ENCODE measurements at places on chromosomes 4 and X.

DNA sequence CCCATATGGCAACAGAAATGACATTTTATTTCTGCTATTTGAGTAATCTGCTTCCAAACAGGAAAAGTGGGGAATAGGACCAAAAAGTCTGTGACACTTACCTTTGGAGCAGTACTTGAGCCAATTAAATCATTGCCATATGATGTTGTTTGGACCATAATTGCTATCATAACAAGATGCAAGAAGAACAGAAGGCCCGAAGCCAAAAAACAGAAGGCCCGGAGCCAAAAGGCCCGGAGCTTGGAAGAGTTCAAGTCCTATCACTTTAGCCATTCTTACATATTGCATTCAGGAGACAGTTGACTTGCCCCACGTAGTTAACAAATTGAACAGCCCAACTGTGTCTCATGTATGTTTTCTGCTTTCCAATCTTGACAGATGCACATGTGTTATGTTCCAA, 285.6 kb downstream of the ARHGAP24 start:
- no peak for DNase-seq

GRCh38 chr4:98784947-98785706, 126.7 kb upstream of the TSPAN5 start:
- DNase-seq, result no peak

GRCh38 chrX:149453906-149454822, 50.9 kb downstream of the IDS start:
- DNase-seq, result no peak

DNA sequence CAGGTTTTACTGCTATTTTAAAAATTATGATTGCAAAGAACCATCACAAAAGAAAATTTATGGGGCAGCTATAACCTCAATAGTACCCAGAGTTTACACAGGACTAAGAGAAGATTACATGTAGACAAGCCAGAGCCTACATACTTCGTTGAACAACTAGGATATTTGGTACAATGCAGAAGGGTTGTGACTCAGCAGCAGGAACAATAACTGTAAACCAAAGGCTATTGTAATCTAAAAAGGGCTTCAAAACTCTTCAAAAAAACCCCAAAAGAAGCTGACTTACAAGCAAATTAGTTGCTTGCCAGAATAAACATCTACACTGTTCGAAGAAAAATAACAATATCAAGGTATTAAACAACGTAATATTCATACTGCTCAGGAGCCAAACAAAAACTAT, 618.0 kb downstream of the STPG2 start:
- no peak for DNase-seq

- no peak for DNase-seq
Measured at GRCh38 chrX:64230123-64230970, at the start of gene ASB12. Gene ASB12, minus strand, starts transcription at chrX:64230607. Its CDS starts 4,957 bp downstream, at chrX:64225650.

- DNase-seq, result peak; percentile 50
Measured at GRCh38 chr4:8176547-8177399, 18.2 kb upstream of the ABLIM2 start.

DNA sequence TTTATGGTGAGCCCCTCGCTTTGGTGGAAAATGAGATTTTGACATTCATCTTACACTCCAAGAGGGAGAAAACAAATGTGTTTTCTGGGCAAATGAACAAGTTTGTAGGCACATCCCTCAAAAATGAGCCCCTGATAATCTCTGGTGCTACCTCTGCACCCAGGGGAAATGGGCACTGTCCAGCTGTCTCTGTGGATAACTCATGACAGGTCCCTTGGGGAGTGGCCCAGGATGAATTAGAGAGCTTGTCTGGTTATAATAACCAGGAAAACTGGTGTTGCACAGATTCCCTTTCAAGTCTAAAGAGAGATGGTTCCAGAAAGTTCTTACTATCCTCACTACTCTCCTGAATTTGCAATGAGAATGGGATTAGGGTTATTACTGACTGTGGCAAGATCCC, 7.5 kb downstream of the RASL11B start:
- no peak for DNase-seq

DNA sequence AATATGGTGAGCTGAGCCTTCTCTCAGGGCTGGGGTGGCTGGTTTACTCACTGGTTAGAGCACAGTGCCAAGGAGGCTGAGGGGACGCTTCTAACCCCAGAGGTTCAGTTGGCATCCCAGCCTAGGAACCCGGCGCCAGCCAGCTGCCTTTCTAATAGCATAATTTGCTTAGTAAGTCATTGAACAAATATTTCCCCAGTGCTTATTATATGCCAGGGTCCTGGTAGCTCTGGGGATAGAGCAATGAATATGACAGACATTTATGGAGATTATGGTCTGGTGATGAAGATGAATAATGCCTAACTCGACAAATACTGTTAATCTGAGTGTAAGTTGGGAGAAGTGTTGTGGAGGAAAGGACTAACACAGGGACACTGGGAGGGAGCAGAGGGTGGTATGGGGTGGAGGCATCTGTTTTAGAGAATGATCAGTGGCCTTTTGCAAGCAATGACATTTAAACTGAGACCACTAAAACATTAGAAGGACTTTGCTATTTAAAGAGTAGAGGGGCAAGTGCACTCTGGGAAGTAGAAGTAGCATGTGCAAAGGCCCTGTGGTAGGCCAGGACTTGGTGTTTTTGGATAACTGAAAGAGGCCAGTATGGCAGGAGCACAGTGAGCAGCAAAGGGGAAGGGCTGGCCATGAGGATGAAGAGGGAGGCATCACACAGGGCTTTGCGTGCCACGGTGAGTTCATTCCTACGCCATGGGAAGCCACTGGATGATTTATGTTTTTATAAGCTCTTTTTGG, 71.9 kb downstream of the ATG4A start:
- no peak for DNase-seq

GRCh38 chr4:143404555-143404954, 67.9 kb downstream of the GAB1 start:
- no peak for DNase-seq

- DNase-seq, result no peak
Measured at GRCh38 chr4:40606239-40606767, 23.4 kb downstream of the RBM47 start.

DNA sequence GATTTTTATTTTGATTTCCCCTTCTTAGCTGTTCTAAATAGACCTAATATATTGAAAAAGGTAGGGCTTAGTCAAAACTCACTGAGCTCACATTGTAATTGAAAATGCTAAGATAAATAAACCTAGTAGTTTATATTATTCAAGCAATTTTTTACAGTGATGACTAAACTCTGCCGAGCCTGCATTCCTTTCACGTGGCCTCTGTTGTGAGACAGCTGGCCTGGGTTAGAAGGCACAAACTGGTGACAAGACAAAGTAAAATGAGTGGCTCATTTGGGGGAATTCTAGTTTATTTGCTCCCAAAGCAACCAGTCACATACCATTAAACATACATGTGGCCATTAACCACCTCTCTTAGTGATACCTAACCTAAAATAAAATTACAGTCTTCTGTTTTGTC, 169.4 kb upstream of the TEX13C start:
- DNase-seq, result no peak

DNA sequence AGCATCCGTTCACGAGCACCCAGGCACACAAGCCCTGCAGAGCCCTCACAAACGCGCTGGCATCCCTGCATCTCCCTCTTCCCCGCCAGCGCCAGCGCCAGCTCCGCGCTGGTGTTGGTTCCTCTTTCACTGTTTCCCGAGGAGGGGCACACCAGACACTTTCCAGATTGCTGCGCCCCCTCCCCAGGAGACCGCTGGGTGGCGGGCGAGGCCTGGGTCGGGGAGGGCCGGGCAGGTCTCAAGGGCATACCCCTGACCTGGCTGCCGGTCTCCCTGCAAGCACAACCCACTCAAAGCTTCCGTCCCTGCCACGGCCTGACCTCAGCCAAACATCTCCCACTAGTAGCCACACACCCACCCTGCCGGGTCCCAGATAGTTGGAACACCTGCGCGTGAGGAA, 2.2 kb upstream of the NKX1-1 start:
- DNase-seq, result no peak

DNA sequence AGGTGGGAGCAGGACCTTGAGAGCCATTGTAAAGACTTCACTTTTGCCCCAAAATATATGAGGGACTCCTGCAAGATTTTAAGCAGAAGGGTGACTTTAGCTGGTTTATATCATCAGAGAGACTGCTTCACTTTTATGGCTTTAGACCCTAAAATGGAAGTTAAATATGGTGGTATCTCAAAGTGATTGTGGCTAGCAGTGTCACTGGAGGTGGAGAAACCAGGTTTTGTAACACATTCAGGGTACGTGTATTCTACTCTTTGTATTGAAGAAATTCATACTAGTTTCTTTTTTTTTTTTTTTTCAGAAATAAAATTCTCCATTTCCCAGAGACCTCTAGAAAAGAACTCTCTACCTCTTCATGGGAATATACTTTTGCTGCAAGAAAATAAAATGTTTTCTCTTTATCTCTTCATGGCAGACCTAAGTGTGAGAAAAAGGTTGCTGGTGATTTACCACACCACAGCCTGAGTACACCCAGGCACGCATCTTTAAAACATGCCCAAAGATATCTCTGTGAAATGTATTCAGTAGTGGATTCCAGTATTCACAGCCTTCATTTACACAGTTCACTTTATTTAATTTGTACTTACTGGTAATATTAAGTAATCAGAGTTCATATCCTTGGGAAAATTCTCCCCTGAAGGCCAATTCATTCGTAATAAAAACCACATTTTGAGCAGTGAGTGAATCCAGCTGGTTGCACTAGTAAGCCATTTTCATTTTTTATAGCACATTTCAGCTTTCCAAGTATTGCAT, 74.3 kb upstream of the GUCY1A1 start:
- no peak for DNase-seq

DNA sequence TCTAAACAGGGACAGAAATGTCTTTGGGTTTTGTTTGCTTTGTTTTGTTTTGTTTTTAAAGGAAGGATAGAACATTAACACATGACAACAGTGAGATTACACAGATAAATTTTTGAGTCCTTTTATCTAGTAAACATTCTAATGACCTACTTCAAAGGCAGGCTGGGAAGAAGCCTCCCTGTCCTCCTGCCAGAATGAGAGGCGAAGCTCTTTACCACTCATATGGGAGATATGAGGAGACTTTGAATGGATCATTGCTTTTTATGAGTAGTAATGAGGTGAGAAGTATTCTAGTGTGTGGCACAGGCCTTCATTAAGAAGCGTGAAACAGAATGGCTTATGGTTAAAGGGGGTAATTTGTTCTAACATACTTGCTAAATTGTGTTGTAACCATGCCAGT, 172.0 kb downstream of the FBXO8 start:
- no peak for DNase-seq

DNA sequence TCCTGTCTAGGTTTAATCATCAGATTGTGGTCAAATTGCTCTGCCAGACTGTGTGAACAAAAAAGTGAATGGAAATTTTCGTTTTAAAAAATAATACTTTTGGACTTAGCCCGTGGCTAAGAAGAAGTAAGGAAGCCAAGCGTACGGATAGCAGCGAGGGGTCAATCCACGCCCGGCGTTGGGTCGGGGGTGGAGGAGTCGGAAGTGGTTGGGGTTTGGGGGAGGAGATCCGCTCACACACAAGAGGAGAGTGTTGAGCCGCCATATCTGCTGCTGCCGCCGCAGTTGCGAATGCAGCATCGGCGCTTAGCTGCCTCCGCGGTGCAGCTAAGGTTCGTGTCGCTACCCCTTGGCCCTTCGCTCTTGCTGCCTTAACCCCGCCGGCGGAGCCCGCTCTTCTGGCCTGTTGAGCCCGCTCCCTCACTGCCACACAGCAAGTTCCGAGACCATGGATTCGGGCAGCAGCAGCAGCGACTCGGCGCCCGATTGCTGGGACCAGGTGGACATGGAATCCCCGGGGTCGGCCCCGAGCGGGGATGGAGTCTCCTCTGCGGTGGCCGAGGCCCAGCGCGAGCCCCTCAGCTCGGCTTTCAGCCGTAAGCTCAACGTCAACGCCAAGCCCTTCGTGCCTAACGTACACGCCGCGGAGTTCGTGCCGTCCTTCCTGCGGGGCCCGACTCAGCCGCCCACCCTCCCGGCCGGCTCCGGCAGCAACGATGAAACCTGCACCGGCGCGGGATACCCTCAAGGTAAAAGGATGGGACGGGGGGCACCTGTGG, at the start of gene GSPT2:
Gene GSPT2, plus strand, starts transcription at position 264 of the 779 bp plus-strand sequence. Its CDS starts 185 bp downstream, at position 449.
- peak; percentile 66 for DNase-seq

DNA sequence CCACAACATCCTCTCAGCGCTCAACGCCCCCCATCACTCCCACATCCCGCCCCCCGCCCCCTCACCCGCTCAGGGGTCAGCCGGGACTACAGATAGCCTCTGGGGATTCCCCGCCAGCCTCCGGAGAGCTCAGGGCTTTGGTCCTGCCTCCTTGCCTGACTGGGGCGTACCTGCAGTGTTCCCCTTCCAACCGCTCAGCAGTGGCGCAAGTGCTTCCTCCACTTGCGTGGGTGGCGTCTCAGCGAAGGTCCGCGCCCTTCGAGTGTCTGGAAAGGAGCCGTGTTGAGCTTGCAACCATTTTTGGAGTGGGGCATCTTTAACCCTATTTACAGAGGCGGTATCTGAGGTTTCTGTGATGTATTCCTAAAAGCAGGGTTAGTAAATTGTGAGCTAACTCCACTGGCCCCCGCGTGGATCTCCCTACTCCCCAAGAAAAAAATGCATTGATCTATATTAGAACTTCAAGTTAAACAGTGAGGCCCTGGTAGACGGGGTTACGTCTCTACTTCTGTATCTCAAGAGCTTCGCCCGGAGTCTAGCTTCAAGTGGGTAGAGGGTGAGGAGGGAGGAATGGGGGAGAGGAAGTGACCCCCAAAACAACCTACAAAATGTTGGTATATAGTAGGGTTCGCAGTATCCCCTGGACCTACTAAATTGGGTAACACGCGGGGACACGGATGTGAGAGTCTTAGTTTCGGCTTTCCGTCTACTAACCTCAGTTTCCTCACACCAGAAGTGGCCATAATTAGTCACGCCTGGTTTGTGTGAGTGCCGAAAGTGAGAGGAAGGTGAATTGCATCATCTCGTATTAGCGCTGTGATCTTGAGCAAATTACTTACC, 16.1 kb downstream of the NKX3-2 start:
- peak; percentile 43 for DNase-seq

- DNase-seq, result peak; percentile 51
Measured at GRCh38 chrX:23317799-23318724, 16.6 kb upstream of the PTCHD1 start.

DNA sequence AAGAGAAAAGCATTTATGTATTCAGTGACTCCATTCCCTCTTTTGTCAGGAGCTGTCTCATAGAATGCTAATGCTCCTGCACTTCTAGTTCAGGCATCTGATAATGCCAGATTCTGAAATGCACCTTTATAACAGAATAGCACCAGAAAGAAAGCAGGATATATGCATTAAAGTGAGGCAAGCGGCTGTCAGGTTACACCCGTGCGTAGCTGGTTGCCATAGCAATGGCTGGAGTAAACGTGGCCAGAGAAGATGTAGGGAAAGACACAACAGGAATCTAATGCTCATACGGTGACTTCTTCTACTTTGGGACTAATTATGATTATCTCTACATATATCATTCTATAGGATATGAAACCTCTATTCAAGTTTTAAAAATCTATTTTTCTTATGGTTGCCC, 5.9 kb downstream of the EMCN start:
- no peak for DNase-seq

GRCh38 chrX:132652871-132653270, 164.0 kb upstream of the MBNL3 start:
- no peak for DNase-seq
